ENCODE measurements at places on chromosomes 2 and 18. TPM values are rescaled to one million over a fixed set of nuclear protein-coding genes. Genes with fewer than 3 reads are reported as not detected.

OR6B2 gene
- not detected for total RNA-seq

DNA sequence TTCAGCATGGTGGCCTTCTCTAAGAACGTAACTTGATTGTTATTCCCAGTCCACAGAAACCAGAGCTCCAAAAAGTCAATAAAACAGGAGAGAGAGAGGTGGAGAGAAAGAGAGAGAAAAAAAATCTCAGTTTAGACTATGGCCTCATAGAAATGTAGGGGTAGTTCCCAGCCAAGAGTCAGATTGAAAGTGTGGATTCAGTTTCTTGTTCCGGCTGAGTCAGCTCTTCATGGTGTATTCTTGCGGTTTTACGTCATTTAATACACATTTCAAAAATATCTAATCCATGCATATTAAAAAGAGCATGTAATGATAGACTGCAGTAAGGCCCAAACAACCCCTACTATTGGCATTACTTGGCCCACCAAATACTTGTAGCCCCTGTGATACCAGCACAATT, 303.9 kb downstream of the ETAA1 start:
- no peak for DNase-seq
- no peak overlapping the region for H3K4me3 ChIP-seq
- no peaks in the 10 kb centered on the region for H3K4me1 ChIP-seq
- H3K36me3 ChIP-seq, result no peaks in the 10 kb centered on the region
- H3K27me3 ChIP-seq, result no peaks in the 10 kb centered on the region

- no peaks in the 10 kb centered on the region for H3K36me3 ChIP-seq
- H3K4me3 ChIP-seq, result no peak overlapping the region
- DNase-seq, result no peak
- no peaks in the 10 kb centered on the region for H3K27me3 ChIP-seq
- H3K27ac ChIP-seq, result peak overlapping the region; percentile 63
Observed at GRCh38 chr2:40371525-40372282, 80.2 kb downstream of the SLC8A1 start.

DNA sequence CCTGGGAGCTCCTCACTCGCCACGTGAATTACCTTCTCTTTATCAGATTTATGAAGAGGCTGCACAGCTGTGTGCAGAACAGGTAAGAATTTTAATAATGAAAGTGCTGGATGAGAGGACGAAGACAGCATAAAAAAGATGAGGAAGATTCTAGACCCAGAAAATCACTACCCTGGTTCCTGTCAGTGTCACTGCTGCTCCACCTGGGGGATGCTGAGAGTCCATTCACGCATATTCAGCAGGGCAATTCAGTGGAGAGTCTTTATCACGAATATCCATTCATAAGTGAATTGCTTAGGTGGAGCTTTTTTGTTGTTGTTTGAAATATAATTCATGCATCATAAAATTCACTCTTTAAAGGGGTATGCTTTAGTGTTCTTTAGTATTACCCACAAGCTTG, 52.0 kb downstream of the MRPL33 start:
- H3K36me3 ChIP-seq, result no peaks in the 10 kb centered on the region
- no peaks in the 10 kb centered on the region for H3K27me3 ChIP-seq
- DNase-seq, result no peak
- no peak overlapping the region for H3K4me3 ChIP-seq

DNA sequence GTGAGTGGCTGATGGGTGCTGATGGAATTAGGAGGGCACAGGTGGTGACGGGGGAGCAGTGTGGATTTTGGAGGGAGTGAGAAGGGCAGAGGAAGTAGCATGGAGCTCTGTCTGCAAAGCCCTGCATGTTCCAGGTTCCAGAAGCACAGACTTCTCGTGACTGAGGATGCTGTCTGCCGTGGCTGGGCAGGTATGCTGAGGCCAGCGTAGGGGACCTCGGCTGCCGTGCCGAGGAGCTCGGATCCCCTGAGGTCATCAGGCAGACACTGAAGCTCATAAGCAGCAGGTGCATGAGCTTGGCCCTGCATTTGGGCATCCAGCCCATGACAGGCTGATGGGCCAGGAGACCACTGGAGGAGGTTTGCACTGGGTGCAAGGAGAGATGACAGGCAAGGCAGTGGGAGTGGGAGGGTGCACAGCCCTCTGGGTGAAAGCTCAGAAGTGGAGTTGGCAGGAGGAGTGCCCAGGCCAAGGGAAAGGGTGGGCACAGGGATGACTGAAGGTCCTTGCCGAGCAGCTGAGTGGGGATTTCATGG, 215.3 kb downstream of the SH3RF3 start:
- peaks cover 28% of the 10 kb centered on the region for H3K4me1 ChIP-seq
- DNase-seq, result no peak
- H3K27me3 ChIP-seq, result no peaks in the 10 kb centered on the region

DNA sequence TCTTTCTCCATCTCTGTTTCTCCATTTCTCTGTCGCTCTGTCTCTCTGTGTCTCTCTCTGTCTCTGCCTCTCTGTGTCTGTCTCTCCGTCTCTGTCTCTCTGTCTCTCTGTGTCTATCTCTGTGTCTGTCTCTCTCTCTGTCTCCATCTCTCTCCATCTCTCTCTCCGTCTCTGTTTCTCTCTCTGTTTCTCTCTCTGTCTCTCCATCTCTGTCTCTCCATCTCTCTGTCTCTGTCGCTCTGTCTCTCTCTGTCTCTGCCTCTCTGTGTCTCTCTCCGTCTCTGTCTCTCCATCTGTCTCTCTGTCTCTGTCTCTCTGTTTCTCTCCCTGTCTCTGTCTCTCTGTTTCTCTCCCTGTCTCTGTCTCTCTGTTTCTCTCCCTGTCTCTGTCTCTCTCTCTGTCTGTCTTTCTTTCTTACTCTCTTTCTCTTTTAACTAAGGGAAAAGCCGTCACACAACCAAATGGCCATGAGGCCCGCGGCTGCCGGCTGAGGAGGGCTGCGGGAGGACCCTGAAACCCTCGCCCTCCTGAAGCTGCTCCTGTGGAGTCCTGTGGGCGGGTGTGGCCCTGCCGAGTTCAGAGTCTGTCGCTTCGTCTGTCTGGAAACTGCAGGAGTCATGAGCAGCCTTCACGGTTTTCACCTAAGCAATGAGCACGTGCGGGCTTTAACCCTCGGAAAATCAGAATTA, 29.3 kb downstream of the NFATC1 start:
- H3K36me3 ChIP-seq, result peaks cover 15% of the 10 kb centered on the region
- H3K4me1 ChIP-seq, result peaks cover 8% of the 10 kb centered on the region
- DNase-seq, result no peak
- no peaks in the 10 kb centered on the region for H3K27me3 ChIP-seq
- no peak overlapping the region for H3K27ac ChIP-seq

- no peak for DNase-seq
- H3K27ac ChIP-seq, result no peak overlapping the region
- no peak overlapping the region for H3K4me3 ChIP-seq
- no peaks in the 10 kb centered on the region for H3K4me1 ChIP-seq
- no peaks in the 10 kb centered on the region for H3K27me3 ChIP-seq
- H3K36me3 ChIP-seq, result no peaks in the 10 kb centered on the region
Observed at GRCh38 chr2:124698979-124699565, 674.0 kb downstream of the CNTNAP5 start.

CD207 gene
- 2.5 TPM for total RNA-seq

GRCh38 chr2:157746234-157746950, 117.7 kb upstream of the ACVR1C start:
- no peak overlapping the region for H3K4me3 ChIP-seq
- H3K27ac ChIP-seq, result no peak overlapping the region
- H3K36me3 ChIP-seq, result no peaks in the 10 kb centered on the region
- peaks cover 6% of the 10 kb centered on the region for H3K4me1 ChIP-seq
- no peaks in the 10 kb centered on the region for H3K27me3 ChIP-seq

PLEK gene
- total RNA-seq, result 3.2 TPM

SCRN3 gene
- 20.0 TPM for total RNA-seq

DNA sequence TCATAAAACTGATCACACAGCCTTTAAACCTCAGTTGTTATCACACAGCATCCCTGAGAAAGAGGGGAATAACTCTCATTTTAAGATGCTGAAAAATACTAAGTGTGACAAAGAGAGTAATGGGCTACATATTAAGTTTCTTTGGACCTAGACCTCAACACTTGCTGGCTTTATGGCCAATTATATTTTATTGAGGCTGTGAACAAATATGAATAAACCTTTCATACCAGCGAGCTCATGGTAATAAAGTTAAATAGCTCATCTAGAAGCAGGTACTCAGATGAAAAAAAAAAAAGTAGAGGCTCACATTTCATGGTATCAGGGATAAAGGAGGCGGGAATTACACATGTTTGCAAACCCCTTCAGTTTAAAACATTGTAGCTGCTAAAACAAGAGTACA, 75.7 kb downstream of the DOCK10 start:
- peaks cover 5% of the 10 kb centered on the region for H3K4me1 ChIP-seq
- DNase-seq, result no peak
- H3K4me3 ChIP-seq, result no peak overlapping the region
- H3K27me3 ChIP-seq, result no peaks in the 10 kb centered on the region
- no peaks in the 10 kb centered on the region for H3K36me3 ChIP-seq
- no peak overlapping the region for H3K27ac ChIP-seq

DNA sequence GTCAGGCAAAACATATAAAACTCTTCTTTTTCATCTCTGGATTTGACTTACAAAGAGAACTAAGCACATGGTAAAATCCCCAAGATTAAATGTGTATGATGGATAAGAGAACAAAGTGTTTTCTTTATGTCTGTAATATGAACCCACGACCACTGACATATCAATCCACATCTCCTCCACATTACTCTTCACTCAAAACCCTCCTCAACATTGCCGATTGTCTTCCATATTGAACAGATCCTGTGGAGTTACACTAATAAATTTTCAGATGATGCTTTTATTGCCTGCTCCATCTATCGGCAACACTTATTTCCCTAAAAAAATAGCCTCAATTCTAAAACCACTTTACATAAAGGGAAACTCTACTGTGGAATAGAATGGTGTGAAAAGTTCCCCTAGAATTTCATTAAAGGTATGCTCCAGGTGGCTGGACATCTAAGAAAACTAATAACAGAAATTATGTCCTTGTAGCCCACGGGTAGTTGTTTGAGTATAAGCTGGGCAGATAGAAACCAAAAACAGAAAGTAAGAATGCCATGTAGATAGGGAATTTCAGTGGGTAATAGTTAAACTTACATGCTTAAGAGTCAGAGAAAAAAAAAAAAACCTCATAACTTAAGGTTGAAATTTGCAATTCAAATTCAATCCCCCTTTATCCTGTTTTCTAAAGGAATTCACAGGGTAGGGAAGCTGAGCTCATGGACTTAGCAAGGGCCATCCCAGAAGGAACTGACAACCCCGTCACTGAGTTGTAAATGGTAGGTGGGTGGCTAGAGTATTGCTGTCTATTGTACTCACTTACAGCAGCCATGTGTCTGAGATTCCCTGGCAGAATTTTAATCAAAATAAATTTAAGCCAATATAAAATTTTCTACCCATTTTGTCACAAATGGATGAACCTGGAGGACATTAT, 305.4 kb upstream of the LYPD1 start:
- H3K36me3 ChIP-seq, result no peaks in the 10 kb centered on the region
- H3K4me3 ChIP-seq, result no peak overlapping the region
- DNase-seq, result no peak
- H3K27ac ChIP-seq, result no peak overlapping the region

IL1R1 gene
- total RNA-seq, result 65.8 TPM

GRCh38 chr2:187307606-187308005, 140.4 kb downstream of the CALCRL start:
- no peaks in the 10 kb centered on the region for H3K4me1 ChIP-seq
- no peak overlapping the region for H3K27ac ChIP-seq
- H3K27me3 ChIP-seq, result no peaks in the 10 kb centered on the region

RSAD2 gene
- 0.18 TPM for total RNA-seq

GRCh38 chr2:167608487-167608886, 638.9 kb downstream of the STK39 start:
- no peaks in the 10 kb centered on the region for H3K27me3 ChIP-seq
- no peak overlapping the region for H3K27ac ChIP-seq
- DNase-seq, result no peak
- H3K4me1 ChIP-seq, result no peaks in the 10 kb centered on the region

ADAM23 gene
- total RNA-seq, result 4.6 TPM

- no peak for DNase-seq
- no peak overlapping the region for H3K4me3 ChIP-seq
- H3K27me3 ChIP-seq, result no peaks in the 10 kb centered on the region
- no peaks in the 10 kb centered on the region for H3K36me3 ChIP-seq
- H3K27ac ChIP-seq, result no peak overlapping the region
Observed at GRCh38 chr2:163527381-163527780, 208.4 kb downstream of the FIGN start.

MBP gene
- 21.9 TPM for total RNA-seq

DNAJC5G gene
- not detected for total RNA-seq

DNA sequence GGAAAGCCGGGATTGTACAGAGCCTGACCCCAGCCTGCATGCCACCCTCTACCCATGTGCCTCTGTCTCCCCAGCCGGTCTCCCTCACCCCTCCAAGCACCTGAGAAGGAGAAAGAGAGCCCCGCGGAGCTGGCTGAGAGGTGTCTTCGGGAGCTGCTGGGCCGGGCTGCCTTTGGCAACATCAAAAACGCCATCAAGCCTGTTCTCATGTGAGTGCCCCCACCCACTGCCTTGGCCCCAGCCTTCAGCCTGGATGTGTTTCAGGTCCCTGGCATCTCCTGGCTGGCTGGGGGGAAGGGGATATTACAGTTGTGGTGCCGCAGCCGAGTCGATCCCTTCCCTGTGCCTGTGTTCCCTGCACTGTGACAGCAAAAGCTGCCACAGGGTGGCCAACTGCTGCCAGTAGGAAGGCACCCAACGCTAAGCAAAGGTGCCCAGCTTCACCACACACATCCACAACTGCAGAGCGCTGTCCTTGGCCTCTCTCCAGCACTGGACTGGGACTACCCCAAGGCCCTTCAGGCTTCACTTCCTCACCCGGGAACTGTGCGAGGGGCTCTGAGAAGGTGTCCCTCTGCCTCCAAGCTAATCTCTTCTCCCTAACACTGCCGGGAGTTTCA, 38.4 kb downstream of the POMC start:
- H3K36me3 ChIP-seq, result no peaks in the 10 kb centered on the region
- H3K27me3 ChIP-seq, result peaks cover 47% of the 10 kb centered on the region
- DNase-seq, result no peak
- H3K4me3 ChIP-seq, result no peak overlapping the region

HOXD4 gene
- 2.5 TPM for total RNA-seq

MAP3K19 gene
- total RNA-seq, result not detected

MROH2A gene
- 0.31 TPM for total RNA-seq

GRCh38 chr2:18753722-18754121, 164.4 kb upstream of the NT5C1B start:
- H3K27ac ChIP-seq, result no peak overlapping the region
- H3K4me1 ChIP-seq, result no peaks in the 10 kb centered on the region
- H3K27me3 ChIP-seq, result no peaks in the 10 kb centered on the region
- H3K36me3 ChIP-seq, result no peaks in the 10 kb centered on the region
- no peak for DNase-seq

TTC27 gene
- total RNA-seq, result 18.4 TPM

MAT2A gene
- 81.8 TPM for total RNA-seq

GRCh38 chr18:52829876-52830405, 489.9 kb downstream of the DCC start:
- no peaks in the 10 kb centered on the region for H3K27me3 ChIP-seq
- H3K36me3 ChIP-seq, result no peaks in the 10 kb centered on the region
- H3K4me3 ChIP-seq, result no peak overlapping the region
- no peak overlapping the region for H3K27ac ChIP-seq

DNA sequence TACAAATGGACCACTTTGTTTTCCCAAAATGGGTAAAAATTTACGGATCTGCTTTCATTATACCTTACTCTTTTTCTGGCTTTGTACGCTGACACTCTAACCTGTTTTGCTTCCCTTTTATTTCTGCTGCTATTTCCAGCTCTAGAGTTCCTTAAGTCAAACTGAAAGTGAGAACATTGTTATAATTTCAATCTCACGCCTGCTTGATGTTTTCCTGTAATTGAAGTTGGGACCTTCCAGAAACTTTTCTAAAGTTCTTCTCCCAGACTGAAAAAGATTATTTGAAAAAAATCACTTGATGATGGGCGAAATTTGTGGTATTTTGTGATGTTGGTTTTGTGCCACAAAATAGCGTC, 1.8 kb downstream of the GLS start:
- H3K4me1 ChIP-seq, result peaks cover 60% of the 10 kb centered on the region
- peak overlapping the region; percentile 94 for H3K27ac ChIP-seq
- no peak for DNase-seq

Data from esophagus squamous epithelium (tissue), 5 donors.